ENCODE measurements at places on chromosomes 2 and 18.

DNA sequence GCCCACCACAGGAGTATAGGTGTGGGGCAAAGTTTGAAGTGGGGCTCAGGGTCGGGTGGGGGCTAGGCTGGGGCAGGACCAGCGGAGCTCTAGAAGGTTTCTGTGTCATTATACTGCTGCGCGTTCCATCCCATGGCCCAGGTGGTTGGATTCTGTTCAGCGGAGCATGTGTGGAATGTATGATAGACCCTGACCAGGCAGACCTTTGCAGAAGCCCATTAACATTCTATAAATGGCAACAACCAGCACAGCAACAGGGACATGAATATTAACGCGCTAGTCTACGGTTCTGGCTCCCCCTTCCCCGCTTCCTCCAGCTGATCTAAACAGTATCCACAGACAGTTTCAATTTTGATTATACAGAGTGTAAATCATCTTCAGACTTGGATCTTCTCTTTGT lies 4.1 kb upstream of the PRKCE start:
- DNase-seq, result no peak

DNA sequence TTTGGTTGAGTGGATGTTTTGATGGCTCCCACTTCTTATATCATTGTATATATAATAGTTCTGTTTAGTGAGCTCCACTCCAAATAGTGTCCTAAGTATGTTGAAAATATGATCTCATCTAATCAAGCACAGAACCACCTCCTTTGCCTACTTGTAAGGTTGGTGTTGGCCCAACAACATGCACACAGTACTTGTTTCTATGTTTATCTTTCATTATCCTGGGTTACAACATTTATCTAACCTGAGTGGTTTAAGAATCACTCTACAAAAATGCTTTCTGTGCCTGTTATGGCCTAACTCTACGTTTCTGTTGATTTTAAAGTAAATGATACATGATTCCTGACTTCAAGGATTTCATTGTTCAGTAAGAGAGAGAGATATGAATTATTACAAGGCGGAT lies 281.9 kb downstream of the FIGN start:
- no peak for DNase-seq

- DNase-seq, result peak; percentile 8
Observed at GRCh38 chr18:58953627-58954026, 89.0 kb downstream of the ZNF532 start.

DNA sequence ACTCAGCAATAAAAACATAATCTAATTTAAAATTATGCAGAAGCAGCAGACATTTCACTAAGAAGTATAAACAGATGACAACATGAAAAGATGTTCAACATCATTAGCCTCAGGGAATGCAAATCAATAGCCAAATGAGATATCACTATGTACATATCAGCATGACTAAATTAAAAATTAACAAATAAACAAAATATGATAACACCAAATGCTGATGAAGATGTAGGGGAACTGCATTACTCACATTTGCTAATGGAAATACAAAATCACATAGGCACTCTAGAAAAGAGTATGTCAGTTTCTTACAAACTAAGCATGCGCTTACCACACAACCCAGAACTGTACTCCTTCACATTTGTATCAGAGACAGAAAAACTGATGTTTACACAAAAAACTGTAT lies 487.2 kb upstream of the REG3G start:
- no peak for DNase-seq

- no peak for DNase-seq
Observed at GRCh38 chr2:240452462-240453256, 17.2 kb downstream of the GPC1 start.

DNA sequence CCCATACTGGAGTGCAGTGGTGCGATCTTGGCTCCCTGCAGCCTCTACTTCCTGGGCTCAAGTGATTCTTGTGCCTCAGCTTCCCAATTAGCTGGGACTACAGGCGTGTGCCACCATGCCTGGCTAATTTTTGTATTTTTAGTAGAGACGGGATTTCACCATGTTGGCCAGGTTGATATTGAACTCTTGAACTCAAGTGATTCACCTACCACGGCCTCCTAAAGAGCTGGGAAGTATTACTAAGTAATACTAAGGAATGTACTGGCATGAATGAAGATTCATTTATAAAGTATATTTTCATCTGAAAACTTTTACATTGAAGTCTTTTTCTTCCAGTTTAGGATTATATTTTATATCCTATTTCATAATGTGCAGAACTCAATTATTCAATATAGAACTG lies 38.1 kb downstream of the NUP35 start:
- peak; percentile 45 for DNase-seq

- DNase-seq, result no peak
Observed at GRCh38 chr2:205066081-205066480, 520.8 kb downstream of the PARD3B start.

- DNase-seq, result no peak
Observed at GRCh38 chr2:22784566-22784965, 600.4 kb upstream of the KLHL29 start.

- peak; percentile 89 for DNase-seq
Observed at GRCh38 chr2:179741317-179741716, 120.1 kb downstream of the ZNF385B start.

- DNase-seq, result no peak
Observed at GRCh38 chr2:64222351-64222750, 78.1 kb upstream of the PELI1 start.

DNA sequence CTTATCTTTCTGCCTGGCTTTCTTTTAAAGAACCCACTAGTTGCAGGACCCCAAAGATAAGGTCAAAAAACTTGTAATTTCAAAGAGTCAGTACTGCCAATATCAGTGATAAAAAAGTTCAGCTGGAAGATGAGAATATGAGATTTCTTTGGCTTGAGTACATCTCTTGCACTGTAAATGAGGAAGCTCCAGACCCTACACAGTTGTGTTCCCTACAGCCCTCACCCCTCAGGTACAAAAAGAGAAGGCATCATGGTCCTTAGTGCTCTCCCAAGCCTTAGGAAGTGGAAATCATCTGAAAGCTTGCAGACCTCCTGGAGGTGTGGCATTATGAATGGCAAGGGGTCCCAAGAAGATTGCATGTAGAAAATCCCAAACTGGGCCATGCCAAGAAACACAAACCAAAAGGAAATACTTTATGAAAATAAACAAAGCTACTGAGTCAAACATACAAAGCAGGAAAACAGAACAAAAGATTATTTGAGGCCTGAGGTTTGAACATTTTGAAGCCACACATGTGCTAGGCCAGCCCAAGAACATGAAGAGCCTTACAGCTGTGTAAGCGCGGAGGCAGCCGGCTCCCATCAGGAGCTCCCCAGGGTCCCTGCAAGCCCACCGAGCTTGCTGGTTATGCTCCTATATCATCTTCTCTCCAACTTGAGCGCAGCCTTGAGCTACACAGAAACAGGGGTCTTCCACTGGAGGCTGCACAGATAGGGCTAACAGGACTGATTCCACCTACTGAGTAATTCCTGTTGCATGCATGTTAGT lies 217.0 kb downstream of the OSR1 start:
- DNase-seq, result peak; percentile 49

DNA sequence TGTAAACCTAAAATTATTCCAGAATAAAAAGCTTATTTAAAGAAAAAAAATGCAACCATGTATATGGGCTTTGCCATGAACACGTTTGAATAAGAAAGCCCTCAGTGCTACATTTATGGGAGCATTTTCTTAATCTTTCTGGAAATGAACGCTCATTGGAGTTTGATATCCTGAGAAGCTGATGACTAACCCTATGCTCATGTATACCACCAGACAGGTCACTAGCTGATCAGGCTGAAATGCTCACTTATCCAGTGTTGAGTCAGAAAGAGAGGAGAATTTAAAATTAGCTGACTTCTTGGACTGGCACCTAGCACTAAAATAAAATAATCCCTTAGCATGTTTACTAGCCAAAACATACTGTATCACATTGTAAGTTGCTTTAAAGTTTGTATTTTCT lies 254.9 kb upstream of the SIX3 start:
- peak; percentile 77 for DNase-seq

- no peak for DNase-seq
Observed at GRCh38 chr18:332721-333510, 65.1 kb upstream of the THOC1 start.

GRCh38 chr2:226862623-226863022 lies 26.8 kb downstream of the RHBDD1 start:
- no peak for DNase-seq

- no peak for DNase-seq
Observed at GRCh38 chr2:184338771-184339170, 259.6 kb upstream of the ZNF804A start.

- DNase-seq, result no peak
Observed at GRCh38 chr18:56089612-56090258, 501.7 kb upstream of the TCF4 start.

DNA sequence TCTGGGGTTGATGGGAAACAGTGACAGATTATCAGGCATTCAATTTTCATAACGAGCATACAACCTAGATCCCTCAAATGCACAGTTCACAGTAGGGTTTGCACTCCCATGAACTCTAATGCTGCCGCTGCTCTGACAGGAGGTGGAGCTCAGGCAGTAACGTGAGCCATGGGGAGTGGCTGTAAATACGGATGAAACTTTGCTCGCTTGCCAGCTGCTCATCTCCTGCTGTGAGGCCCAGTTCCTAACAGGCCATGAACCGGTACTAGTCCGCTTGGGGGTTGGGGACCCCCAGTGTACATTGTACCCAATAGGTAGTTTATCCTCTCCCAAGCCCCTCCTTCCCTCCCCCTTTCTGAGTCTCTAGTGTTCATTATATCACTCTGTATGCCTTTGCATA lies 94.6 kb downstream of the PTH2R start:
- DNase-seq, result no peak

DNA sequence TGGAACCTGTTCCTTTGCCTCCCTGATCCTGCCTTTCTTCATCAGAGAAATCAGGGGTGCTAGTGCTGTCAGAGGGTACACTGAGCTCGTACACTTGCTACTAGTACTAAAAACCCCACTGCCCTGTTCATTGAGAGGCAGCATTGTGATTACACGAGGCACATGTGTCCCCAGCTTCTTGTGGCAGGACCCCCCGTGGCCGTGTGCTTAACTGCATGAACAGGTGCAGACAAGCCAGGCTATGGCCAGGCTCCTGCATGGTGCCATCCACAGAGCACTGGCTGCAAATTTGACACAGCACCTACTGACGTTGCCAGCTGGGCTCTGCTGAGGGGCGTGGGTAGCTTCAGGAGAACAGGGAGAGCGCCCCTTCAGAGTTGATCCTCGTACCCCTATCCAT lies 248.4 kb downstream of the GLI2 start:
- DNase-seq, result peak; percentile 20

- DNase-seq, result no peak
Observed at GRCh38 chr2:102399499-102400141, 23.3 kb upstream of the IL18RAP start.

DNA sequence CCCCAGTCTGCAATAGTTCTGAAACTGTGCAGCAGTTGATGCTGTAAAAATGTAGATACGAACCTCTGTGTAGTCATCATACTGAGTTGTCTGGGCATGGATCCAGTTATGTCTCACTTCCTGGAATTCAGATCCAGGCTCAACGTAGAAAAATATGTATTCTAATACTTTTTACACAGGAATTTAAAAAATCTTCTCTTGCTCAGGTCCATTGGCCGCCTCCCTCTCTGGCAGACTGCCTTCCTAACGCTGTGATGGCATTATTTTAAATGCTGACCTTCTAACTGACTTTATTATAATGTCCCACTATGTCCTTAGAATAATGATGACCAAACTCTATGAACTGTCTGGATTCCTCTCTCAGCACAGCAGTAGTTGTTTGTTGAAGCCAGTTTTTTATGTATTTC lies 119.6 kb downstream of the FEZ2 start:
- DNase-seq, result peak; percentile 96

GRCh38 chr2:149622343-149622742 lies 34.8 kb upstream of the MMADHC start:
- DNase-seq, result no peak

- DNase-seq, result no peak
Observed at GRCh38 chr2:232353096-232353495, 25.5 kb upstream of the ALPP start.

DNA sequence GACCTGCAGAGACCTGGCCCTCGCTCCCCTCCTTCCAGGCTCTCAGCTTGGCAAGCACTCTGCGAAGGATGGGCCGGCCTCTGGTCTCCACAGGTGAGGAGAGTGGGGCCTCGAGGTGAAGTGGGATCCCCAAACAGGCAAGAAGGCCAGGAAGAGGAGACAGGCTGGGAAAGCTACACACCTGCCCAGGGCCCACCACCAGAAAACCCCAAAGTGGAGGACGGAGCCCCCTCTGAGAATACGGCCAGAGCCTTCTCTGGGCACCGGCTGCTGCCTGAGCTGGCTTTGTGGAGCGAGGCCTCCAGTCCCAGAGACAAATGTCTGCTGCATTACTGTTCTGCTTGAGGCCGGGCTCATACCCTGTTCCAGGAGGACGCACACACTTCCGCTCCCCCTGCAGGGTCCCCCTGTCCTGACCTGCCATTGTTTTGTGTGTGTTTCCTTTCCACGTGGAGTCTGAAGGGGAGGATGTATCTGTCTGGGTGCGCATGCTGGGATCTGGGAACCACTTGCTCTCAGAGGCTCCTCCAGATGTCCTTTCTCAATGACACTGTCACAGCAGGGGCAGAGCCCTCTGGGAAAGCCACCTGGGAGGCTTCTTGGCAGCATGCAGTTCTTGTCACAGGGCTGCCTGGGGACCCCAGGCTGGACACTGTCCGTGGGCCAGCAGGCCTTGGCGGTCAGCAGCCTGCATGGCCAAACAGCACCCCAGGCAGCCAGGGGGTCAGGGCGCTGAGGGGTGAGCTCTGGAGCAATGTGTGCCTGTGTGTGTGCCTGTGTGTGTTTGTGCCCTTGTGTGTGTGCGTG lies 20.8 kb downstream of the KCNF1 start:
- DNase-seq, result no peak

DNA sequence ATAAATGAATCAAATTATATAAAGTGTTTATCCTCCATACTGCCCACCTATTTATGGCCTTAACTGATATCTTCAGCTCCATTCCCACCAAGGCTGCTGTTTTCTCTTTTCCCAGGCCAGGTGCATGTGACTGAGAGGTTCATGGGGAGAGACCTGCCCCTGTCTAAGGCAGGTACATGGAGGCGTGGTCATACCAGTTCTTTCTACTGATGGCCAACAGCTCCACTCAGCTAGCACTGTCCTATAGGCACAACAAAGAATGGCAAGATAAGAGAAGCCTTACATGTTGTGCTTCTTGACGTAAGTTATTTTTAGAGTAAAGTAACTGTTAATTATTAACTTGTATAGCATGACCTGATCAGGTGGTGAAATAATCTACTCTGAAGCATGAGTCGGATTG lies 16.8 kb downstream of the AKAIN1 start:
- DNase-seq, result no peak

GRCh38 chr18:24378598-24378997 lies 19.0 kb downstream of the OSBPL1A start:
- DNase-seq, result no peak

GRCh38 chr2:207825045-207825954 lies 55.6 kb upstream of the FZD5 start:
- DNase-seq, result no peak

- peak; percentile 22 for DNase-seq
Observed at GRCh38 chr2:225797394-225797793, 397.9 kb downstream of the NYAP2 start.

DNA sequence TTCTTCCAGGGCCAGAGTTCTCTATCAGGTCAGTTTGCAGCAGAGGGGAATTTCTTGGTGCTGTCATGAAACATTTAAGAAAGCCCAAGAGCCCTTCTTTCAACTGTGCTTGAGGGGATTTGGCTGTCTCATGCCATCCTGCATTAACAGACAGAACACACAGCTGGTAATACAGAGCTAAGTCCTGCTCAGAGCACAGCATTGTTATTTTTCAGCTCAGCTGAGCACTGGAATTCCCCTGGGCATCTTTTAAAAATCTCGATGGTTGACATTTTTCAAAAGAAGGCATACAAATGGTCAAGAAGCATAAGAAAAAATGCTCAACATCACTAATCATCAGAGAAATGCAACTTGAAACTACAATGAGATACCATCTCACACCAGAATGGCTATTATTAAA lies 14.9 kb upstream of the IL1R2 start:
- peak; percentile 17 for DNase-seq

Data from LHCN-M2 (cell line).